Cortex of kidney (tissue), 1 donor: ENCODE measurements at places on chromosomes 6 and 20.

DNA sequence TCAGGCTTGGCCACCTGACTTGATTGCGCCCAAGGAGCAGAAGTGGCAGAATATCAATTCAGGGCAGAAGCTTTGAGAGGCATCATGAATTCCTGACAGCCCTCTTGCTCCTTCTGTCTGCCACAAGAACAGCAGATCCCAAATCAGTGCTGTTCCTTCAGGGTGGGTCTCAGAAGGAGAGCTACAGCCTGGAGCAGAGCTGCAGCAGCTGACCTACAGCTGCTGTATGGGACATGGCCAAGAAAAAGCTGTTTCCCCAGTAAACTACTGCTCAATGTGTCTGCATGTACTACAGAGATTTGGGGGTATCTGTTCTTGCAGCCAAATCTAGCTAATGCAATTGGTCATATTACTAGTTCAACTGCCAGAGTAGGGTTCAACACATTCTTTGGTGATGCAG lies 69.0 kb downstream of the SLC22A3 start:
- no peak for DNase-seq

DNA sequence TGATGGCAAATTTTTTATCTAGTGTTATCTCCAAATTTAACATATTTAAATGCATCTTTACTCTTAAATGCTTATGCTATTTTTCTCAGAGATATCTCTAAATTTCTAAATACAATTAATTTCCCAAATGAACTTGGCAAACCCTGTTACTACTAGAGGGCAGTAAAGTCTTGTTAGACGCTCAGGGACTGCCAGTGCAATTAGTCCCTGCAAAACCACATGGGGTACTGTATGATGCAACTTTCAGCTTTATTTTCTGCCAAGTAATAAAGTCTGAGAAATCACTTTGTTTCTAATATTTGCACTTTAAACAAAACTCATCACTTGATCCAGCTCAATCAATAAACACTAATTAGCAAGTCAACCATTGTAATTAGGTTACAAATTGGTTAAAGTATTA lies 76.0 kb upstream of the ADGRB3 start:
- DNase-seq, result no peak

DNA sequence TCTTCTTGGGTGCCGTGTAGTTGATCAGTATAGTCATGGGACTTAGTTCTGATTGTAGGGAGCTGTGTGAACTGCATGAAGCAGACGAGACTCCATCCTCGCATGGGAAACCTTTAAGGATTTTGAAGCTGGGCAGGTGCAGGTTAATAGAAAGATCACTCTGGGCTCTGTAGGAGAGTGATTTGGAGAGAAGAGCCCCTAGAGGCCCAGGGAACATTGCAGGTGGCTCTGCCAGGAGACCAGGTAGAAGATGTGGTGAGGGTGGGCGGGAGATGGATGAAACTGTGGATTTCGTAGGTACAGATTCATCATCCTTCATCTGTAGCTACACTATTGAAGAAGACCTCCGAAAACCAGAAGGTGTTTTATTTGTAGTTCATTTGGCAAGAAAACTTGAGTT lies 53.3 kb downstream of the UTRN start:
- DNase-seq, result no peak

DNA sequence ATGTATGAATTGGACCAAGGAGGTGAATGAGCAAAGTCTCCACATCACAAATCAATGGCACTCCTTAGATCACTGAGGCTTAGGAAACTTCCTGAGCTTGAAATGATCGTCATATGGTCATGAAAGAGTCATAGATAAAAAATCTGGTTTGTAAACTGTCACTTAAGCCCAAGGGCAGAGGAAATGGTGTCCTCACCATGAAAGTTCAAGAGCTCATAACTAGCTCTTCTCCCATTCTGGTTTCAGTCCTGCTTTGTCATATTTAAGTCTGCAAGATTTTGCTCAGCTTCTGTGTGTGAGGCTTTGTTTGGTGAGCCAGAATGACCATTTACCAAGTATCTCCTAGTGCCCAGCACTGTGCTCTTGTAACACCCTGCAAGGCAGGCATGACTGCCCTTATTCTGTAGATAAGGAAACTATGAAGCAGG lies 60.5 kb downstream of the GJA10 start:
- no peak for DNase-seq

DNA sequence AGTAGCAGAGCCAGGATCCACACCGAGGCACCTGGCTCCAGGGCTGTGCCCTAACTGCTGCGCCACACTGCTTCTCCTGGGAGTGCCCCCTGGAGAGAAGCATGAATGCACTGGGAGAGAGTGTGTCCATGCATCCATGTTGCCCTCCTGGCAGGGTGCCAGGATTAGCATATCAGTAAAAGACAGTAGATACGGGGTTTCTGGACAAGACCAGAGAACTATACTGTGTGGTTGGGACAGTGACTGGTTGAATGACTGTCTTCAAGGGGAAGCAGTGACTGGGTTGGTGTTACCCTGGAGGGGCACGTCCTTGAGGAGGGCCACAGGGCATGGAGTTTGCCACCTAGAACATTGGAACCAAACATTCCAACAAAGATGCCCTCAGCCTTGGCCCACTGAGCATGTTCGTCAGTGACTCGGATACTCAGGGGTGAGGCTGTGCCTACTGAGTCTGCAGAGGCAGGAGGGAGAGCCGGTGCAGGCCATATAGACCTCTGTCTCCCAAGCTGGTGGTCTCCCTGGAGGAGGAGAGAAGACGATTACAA lies 288.8 kb downstream of the CDC5L start:
- no peak for DNase-seq
